ENCODE measurements at places on chromosomes 7 and 10.
A peak's percentile ranks its signal among the peaks of the same experiment; 100 is the strongest.

DNA sequence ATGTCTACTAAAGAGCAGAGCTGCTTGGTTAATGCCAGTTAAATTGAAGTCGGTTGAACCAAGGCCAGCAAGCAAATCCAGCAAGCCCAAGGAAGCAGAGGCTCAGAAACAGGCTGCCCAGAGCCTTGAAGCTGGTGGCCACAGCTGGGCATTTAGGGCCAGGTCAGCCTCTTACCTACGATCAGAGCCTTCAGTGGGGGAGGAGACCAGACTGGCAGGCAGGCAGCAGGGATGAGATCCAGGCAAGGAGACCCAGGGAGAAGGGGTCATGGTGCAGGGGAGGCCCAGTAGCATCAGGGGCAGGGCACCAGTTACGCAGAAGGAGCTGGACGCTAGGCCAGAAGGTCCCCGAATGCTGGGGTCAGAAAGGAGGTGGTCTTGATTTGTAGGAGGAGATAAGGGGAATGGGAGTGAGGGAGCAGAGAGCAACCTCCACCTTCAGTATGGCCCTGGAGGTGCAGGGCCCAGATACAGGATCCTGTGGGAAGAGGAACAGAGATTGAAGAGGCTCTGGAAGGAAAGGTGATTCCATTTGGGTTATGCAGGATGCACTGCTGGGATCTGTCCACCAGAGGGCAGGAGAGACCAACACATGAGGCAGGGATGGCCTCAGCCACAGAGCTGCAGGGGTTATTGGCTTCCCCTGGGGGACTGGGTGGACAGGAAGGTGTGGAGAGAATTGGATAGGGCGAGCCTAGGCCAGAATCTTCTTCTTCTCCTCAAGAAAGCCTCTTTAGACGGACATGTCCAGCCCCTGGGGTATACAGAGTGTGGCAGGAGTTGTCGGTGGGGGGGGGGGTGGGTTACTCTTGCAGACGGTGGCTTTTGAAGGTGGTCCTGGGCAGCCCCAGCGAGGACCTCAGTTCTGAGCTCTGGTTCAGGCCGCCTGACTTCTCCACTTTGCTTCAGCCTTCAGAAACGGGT, 132.6 kb upstream of the PODXL start:
- peak; percentile 23 for DNase-seq

DNA sequence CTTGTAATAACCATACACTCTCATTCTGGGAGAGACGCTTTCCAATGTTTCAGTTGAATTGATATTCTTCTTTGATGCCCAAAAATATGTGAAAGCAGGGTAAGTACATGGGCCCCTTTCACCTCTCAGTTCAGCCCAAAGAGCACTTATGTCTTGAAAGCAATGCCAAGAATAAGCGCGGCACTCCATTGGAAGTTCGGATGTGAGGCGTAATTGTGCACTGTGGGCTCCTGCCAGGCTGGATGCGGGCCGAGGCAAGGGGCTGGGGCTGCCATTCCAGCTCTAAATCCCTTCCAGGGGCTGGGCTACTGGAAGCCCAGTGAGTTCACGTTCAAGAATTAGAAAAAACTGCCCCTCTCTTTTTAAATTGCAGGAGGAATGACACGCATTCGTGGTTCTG, 113.8 kb downstream of the EBF3 start:
- no peak for DNase-seq

GRCh38 chr10:28734938-28735759, 57.8 kb downstream of the BAMBI start:
- DNase-seq = no peak

DNA sequence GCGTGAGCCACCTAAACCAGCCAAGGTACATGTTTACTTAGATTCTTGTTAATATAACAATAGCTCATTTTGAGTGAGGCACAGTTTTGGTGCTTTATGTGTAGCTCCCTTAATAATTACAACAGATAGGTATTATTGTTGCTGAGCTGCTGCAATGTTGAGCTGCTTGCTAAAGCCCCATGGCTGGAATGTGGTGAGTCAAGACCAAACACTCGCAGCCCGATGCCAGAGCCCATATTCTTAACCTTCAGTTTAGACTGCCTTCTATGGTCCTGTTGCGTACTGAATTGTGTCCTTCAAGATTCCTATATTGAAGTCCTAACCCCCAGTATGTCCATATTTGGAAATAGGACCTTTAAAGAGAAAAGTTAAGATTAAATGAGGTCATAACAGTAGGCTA, 407.1 kb downstream of the NEBL start:
- DNase-seq = no peak

DNA sequence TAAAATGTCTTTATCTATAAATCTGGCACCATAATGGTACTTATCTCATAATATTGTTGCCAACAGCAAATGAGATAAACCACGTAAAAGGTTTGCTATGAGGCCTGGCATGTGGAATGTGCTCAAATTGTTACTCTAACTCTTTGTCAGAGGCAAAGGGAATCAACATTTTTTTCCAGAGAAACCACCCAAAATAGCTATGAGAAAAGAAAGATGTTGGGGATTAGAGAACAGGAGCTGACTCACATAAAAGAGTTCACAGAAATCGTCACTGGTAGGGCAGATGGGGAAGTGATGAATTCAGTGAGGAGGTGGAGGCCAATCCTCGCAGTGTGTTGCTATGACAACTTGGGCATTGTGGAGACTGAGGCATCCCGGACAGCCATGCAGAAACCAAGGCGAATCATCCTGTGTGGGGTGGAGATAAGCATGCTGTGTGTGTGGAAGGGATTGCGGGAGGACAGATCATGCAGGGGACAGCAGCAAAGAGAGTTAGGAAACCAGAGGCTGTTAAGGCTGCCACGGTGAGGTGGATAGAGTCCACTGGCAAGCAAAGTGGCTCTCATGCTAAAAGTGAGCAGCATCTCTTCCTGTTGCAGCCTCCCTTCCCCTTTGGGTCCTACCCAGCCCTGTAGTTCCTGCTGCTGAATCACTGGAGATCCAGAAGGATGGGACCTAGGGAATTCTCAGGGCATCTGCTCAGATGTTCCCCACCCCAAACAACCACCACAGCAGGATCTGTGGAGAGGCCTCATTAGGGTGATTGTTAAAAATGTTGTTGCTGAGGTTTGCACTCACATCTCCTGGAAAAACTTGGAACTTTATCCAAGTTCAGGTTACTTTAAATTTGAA, 103.9 kb downstream of the CUBN start:
- peak; percentile 70 for DNase-seq

GRCh38 chr10:12902135-12902572, 99.4 kb downstream of the CCDC3 start:
- DNase-seq = no peak

DNA sequence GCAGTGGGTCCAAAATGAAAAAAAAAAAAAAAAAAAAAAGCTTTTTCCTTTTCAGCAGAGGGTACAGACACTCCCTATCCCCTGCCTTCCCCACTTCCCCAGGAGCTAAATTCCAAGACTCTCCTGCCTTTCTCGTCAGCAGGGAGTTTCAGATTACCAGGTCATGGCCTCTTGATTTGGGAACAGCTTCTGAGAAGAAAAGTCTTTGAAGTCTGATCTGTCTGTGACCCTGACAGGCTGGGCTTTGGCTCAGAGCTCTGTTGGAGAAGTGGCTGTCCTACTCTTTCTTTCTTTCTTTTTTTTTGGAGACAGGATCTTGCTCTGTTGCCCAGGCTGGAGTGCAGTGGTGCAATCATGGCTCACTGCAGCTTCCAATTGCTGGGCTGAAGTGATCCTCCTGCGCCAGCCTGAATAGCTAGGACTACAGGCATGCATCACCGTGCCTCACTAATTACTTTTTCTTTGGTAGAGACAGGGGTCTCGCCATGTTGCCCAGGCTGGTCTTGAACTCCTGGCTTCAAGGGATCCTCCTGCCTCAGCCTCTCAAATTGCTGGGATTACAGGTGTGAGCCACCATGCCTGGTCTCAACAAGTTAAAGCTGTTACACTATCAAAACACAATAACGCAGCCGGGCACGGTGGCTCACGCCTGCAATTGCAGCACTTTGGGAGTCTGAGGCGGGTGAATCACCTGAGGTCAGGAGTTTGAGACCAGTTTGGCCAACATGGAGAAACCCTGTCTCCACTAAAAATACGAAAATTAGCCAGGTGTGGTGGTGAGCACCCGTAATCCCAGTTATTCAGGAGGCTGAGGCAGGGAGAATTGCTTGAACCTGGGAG, 59.9 kb downstream of the COL26A1 start:
- DNase-seq = no peak

DNA sequence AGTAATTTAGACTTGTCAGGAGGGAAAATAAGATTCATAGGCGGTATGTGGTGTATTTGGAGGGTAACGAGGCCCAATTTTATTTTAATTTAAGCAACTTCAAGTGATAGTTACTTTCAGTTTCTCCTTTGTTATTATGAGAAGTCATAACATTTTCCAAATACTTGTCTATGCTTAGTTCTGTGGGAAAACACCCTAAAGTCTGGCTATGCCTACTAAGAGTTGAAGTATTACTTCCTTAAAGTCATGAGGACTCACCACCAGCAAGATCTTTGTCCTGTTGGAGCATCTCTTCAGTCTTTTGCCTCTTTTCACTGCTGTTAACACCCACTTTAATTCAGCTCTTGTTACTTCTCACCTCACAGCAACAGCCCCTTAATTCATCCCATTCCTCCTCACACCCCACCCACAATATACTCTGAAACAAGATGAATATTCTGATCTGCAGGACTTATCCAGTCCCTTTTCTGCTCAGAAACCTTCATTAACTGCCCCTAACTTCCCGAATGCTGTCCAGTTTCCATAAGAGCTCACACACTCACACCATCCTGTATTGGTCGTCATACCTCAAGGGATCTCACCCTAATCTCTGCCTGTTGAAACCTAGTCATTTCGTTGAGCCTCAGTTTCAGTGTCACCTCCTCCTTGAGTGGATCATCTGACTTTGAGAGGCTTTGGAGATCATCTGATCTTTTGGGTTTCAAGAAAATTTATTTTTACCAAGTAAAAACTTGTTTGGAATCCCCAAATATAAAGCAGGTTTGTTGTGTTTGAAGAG, 61.3 kb downstream of the DNAH11 start:
- no peak for DNase-seq

DNA sequence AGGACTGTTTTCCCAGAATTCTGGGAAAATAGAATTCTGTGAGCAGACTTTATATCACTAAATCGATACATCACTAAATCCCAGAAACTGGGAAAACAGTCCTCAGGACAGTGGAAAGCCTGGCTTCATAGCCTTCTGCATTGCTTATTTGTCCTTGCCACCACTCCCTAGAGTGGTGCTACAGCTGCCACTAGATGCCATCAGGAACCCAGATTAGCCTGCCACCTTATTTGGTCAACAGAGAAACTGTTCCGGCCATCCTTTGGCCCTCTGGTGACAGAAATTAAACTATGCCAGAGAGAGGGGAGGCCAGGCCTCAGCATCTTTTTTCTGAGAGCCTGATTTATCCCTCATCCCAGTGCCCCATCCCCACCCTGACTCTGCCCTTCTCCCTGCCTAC, 19.6 kb upstream of the NFKB2 start:
- DNase-seq = no peak

GRCh38 chr7:132537456-132538145, 38.7 kb downstream of the PLXNA4 start:
- no peak for DNase-seq

- DNase-seq = no peak
Observed at GRCh38 chr10:44913350-44914081, 2.4 kb downstream of the TMEM72 start.

GRCh38 chr7:24756545-24757352, 515 bp downstream of the GSDME start:
- no peak for DNase-seq

- DNase-seq = no peak
Observed at GRCh38 chr7:44505595-44505994, 15.1 kb upstream of the NUDCD3 start.

- no peak for DNase-seq
Observed at GRCh38 chr10:68001539-68001938, 73.5 kb downstream of the HERC4 start.

- no peak for DNase-seq
Observed at GRCh38 chr7:3232228-3232627, 68.8 kb upstream of the SDK1 start.

- no peak for DNase-seq
Observed at GRCh38 chr10:1316809-1317143, 260.6 kb downstream of the WDR37 start.

DNA sequence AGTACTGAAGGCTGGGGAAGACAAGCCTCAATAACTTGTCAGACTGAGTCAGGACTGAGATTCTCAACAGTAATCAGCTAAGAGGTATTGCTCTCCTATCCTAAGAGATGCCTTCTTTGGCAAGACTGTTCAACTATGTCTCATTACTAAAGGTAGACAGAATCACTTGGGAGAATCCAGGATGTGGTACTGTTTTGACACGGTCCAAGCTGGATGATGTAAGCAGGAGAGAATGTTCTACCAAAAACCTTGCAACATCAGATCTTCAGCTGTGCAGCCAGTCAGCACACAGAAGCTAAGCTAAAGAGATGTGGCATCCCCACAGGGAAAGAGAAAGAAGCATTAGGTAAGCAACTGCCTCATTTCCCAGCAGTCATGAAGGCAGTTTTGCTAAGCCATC, 391.4 kb downstream of the NRG3 start:
- no peak for DNase-seq

GRCh38 chr10:33012306-33012705, 54.3 kb upstream of the ITGB1 start:
- DNase-seq = no peak

DNA sequence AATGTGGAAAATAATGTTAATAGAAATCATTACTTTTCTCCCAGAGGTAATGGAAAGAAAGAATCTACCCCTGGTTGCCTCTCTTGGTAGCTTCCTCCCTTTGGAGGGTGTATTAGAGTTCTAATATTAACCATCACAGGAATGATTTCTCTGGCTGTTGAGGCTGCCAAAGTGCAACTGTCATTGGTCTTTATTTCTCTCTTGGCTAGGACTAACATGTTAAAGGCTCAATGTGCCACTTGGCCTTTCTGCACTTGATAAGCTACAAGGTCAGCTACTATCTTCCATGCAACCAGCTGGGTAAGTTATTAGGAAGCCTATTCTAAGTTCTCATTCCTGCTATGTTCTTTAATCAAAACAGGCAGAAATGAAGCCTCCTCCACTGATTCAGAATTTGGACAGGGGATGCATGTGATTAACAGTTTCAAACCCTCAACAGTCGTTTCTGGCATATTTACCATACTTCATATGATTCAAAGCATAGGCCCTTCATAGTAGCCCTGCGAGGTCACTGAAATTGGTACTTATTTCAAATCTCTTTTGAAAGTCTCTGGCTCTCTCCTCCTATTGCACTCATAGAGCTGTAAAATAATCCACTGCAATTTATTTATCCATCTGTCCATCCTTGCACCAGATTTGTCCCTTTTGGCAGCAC, 645.0 kb downstream of the SORCS1 start:
- DNase-seq = no peak

DNA sequence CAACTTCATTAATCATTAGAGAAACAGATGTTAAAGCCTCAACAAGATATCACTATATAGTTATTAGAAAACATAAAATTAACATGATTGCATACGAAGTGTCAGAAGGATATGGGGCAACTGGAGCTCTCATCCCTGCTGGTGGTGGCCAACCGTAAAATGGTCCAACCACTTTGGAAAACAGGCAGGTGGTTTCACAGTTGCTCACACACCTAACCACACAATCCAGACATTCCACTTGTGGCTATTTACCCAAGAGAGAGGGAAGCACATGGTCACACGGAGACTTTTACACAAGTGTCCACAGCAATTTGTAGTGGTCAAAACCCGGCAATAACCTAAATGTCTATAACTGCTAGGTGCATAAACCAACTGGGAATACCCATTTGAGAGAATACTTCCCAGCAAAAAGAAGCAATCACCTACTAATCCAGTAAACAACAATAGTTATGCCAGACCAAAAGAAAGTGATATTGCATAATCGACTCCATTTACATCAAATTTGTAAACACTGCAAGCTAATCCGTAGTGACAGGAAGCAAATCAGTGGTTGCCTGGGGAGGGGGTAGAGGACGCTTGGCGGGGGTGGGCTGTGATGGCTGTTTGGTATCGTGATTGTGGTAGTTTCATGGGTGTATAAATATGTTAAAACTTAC, 91.8 kb downstream of the LARP4B start:
- no peak for DNase-seq

Measured in stimulated activated CD8-positive, alpha-beta memory T cell treated with anti-CD3 and anti-CD28 coated beads, Interleukin-7, amount 100 ng/mL, for 4 hours (primary cell).